ENCODE measurements at places on chromosomes 7 and 10.

DNA sequence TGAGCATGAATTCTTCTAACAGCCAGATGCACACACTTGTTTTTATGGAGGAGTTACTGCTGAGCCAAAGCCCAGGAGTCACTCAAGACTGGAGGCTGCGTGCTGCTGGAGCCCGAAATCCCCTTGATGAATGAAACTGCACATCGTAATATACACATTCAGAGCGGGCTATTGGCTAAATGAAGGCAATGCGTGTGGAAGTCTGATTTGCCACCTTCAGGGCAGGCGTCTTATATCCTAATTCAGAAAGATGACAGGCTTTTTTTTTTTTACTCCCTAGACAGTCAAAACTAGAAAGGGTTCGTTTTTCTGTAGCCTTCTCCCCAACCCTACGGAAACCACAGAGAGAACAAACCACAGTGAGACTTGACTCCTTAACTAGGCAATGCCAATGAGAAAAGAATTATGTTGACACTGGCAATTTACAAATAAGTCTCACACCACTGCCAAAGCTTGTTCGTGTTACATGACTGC lies 227.2 kb upstream of the KLF14 start:
- DNase-seq, result no peak

GRCh38 chr10:6507311-6507710 lies 72.8 kb downstream of the PRKCQ start:
- no peak for DNase-seq

GRCh38 chr7:79789584-79790345 lies 336.3 kb upstream of the MAGI2 start:
- no peak for DNase-seq

DNA sequence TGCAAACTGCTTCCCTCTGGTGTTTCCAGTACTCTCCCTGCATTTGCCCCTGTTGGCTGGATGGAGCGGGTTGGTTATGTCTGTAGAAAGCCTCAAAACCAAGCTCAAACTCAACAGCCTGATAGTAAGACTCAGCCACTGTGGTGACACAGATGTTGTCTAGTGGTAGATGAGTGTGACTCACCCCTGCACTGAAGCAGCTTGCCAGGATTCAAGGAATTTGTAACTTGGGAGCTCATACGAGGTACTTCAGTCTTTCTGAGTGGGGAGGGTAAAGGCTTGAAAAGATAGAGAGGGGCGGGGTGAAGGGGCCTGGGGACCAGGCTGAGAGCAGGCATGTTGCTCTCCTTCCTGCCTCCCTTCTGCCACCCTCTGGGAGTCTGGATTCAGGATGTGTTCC lies 22.9 kb upstream of the AQP1 start:
- no peak for DNase-seq

GRCh38 chr7:103989785-103990767 lies 618 bp upstream of the RELN start:
- peak; percentile 68 for DNase-seq

GRCh38 chr7:52184006-52184703 lies 851.3 kb upstream of the POM121L12 start:
- no peak for DNase-seq

DNA sequence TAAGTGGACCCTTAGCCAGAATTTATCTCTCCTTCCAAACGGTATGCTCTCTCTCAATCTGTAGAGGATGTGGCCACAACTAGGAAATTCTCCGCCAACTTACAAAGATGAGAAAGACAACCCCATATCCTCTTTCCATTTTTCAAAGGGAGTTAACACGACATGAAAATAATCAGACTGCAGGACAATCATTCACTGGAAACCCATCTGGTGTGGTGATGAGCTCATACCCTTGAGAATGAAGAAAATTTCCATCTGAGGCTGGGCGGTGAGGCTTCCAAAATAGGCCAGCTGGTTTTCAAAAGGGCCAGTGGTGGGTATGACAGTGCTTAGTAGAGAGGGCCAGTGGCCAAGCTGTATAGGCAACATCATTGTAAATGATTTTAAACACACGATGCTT lies 369.6 kb downstream of the FRMD4A start:
- DNase-seq, result no peak

DNA sequence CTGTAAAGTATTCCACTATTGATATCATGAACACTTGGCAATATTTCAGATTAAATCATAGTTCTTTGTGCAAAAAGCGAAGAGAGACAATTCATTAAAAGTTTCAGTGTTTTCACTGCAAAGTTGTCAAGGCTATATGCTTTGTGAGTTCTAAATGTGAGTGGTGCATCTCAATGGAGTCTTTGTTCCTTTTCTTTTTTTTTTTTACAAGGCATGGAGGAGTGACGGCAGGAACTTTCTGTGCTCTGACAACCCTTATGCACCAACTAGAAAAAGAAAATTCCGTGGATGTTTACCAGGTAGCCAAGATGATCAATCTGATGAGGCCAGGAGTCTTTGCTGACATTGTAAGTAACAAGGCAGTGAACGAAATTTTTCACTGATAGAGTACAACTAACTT lies 84.5 kb downstream of the AASS start:
- no peak for DNase-seq

- DNase-seq, result peak; percentile 7
These were observed 21.6 kb downstream of the OGDHL start for GRCh38 chr10:49740346-49741107.

- DNase-seq, result no peak
These were observed 119.3 kb downstream of the C10orf90 start for GRCh38 chr10:126551202-126551601.

- no peak for DNase-seq
These were observed 318.0 kb upstream of the POT1 start for GRCh38 chr7:125247514-125248098.

- peak; percentile 61 for DNase-seq
These were observed 307.3 kb downstream of the CAMK1D start for GRCh38 chr10:12656518-12657142.

DNA sequence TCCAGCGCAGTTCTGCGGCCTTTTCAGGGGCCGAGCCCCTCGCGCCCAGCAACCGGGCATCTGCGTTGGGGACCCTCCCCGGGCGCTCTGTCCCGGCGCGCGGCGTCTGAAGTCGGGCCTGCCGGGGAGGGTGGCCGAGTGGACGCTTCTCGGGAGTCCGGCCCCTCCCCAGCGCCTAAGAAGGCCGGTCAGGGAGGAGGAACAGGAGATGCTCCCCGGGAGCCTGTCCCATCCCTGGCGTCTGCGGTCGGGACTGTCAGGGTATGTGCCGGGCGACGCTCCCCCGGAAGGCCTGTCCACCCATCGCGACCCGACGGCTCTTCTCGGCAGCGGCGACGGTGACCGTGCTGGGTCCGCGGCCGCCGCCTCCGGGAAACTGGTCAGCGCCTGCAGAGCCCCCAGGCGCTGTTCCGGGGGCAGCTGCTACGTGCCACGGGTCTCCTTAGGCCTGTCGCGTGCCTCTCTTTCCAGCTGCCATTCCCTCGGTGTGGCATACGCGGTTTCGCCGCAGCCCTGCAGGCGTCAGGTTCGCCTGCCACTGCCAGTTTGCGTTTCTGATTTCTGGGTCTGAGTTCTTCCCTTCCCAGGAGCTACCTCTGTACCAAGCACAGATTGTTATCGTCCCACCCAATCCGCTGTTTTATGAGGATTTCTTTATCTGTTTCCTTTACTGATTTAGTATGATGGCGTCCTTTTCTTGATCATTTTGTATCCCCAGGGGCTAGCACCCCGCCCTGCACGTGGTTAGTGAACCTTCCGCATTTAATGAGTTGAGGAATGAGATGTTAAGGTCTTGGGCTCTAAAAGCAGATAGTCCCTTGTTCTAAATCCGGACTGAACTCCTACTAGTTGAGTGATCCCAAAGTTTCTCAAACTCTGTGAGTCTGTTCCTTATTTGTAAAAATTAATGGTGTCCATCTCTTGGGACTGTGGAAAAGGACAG lies 782 bp downstream of the IFIT5 start:
- peak; percentile 43 for DNase-seq

- no peak for DNase-seq
These were observed 372.9 kb upstream of the NFE2L3 start for GRCh38 chr7:25779002-25779546.

DNA sequence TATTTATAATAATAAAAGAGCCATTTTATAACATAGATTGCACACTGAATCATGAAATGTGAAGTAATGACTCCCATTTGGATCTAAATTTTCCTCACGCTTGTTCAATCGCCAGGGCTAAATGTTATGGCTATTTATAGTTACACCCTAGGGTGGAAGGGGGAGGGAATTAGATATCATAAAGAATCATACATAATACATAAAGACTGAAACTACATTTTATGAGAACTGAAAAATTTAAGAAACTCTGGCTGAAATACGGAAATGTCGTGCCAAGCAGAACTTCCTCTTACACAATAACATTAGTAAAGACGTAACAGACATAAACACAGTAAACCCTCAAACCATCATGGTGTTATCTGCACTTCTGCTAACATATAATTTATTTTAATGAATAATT lies 327.5 kb upstream of the PHF14 start:
- DNase-seq, result no peak

DNA sequence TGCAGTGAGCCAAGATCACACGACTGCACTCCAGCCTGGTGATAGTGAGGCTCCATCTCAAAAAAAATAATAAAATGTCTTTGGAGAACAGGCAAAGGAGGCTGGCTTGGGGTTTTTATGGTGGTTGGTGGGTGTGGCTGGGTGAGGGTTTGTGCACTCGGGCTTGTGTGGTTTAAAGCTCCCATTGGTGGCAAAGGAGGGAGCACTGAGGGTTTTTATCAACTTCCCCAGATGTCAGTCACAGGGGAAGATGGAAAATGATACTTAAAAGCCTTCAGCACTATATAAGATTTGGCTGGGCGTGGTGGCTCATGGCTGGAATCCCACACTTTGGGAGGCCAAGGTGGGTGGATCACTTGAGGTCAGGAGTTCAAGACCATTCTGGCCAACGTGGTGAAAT lies 16.3 kb upstream of the RNF216 start:
- DNase-seq, result no peak

GRCh38 chr7:116461500-116461899 lies 38.0 kb upstream of the CAV2 start:
- DNase-seq, result no peak

DNA sequence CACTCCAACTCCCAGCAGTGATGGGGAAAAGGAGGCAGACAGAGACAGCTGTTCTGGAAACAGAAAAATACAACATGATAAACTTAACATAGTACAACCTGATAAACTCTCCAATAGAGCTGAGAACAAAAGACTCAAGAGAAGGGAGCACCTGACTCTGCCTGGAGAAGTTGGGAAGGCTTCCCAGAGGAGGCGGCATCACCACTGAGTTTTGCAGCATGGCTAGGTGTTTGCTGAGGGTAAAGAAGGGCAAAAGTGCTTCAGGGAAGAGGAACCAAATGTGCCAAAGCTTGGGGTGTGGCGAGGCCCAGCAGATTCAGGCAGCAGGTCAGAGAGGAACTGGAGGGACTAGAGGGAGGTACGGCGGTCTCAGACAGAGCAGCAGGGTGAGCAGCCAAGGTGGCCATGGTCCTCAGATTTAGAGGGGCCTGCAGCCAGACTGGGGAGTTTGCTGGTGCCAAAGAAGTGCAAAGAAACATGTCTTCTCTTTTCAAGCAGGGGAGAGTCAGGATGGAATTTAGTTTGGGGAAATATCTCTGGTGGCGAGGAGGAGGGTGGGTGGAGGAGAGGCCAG lies 119.9 kb upstream of the BTBD16 start:
- DNase-seq, result no peak

DNA sequence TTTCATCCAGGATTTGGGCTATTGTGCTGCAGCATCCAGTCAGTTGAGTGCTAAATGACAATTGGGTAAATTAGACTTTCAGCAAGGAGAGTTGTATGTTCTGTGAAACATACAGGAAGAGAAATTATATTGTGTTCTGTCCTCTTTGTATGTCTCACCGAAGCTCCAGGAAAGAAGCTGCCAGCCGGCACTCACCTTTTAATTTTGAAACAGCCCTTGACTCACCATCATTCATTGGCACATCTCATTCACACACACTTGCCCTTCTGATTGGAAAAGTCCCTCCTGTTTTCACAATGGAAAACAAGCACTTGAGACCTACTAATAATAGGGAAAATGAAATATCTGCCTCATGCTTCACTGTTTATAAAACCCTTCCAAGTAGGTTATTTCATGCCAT lies 495.6 kb downstream of the RPS24 start:
- no peak for DNase-seq

- DNase-seq, result no peak
These were observed 116.7 kb downstream of the PRKCQ start for GRCh38 chr10:6463366-6463765.

DNA sequence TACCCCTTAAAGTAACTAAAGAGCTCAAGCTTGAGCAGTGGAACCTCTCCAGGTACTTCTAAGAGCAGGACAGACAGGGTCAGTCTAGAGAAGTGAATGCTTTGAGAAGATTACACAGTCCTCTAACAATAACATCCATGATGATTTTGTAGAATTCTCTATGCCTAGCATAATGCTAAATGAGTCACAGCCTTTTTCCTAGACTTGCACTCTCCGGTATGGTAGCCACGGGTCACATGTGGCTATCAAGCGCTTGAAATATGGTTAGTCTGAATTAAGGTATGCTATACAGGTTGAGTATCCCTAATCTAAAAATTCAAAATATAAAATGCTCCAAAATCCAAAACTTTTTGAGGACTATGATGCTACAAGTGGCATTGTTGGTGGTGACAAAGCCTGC lies 166.6 kb upstream of the MKLN1 start:
- no peak for DNase-seq

DNA sequence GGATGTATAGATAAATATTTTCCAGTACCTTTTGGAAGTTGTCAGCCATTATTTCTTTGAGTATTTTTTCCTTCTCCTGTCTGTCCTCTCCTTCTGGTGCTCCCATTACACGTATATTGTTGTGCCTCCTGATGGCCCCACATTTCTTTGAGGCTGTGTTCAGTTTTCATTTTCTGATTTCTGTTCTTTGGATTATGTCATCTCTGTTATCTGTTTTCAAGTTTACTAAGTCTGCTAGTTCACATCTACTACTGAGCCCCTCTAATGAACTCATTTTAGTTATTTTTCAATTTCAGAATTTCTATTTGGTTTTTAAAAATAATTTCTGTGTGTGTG lies 16.3 kb downstream of the RBM33 start:
- no peak for DNase-seq

- DNase-seq, result no peak
These were observed 76.5 kb downstream of the IMMP2L start for GRCh38 chr7:111485701-111486380.

DNA sequence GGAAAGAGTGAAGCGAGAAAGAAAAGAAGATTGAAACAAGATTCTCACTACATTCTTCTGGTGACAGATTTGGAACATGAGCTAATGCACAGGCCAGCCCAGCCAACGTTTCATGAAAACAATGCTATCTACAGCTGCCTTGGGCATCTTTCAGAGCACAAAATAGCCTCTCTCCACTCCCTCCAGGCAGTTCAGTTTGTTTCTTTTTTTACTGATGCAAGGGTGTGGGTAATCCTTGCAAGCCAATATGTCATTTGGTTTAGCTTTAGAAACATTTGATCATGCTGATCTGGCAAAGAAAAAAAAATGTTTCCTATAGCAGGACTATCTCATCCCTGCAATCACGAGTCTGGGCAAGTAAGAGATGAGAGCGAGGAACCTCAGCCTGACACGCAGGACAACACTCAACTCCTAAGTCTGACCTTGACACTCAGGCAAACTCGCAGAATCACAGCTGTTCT lies 35.9 kb downstream of the SVIL start:
- no peak for DNase-seq

- no peak for DNase-seq
These were observed 66.6 kb downstream of the GPR37 start for GRCh38 chr7:124698964-124699363.

- no peak for DNase-seq
These were observed 20.3 kb downstream of the CHAT start for GRCh38 chr10:49634069-49634660.

- no peak for DNase-seq
These were observed 203.0 kb upstream of the GPR26 start for GRCh38 chr10:123463181-123463580.

- DNase-seq, result no peak
These were observed 154.4 kb downstream of the AMPH start for GRCh38 chr7:38476764-38477163.
